ENCODE measurements at places on chromosomes 12 and 14. TPM values are rescaled to one million over a fixed set of nuclear protein-coding genes. Genes with fewer than 3 reads are reported as not detected.

Gene PLA2G1B
- not detected for total RNA-seq

Gene ETNK1
- 73.6 TPM for total RNA-seq

Gene COX8C
- total RNA-seq, result not detected

DNA sequence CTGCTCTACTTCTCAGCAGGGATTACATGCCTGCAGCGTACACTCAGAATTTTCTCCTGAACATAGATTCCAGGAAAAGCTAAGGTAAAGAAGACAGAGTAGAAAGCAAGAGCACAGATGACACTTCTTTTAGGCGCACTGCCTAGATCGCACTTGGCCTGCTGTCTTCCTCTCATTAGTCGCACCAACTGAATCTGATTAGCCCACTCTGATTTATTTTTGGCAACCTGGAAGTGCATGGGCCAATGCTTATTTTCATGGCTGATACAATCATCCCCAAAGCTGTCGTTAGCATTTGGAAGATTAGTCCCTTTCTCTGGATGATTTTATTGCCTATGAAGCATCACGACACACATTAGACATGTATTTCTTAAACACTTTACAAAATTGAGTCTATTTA, 152.5 kb downstream of the PTPRO start:
- DNase-seq, result no peak

DNA sequence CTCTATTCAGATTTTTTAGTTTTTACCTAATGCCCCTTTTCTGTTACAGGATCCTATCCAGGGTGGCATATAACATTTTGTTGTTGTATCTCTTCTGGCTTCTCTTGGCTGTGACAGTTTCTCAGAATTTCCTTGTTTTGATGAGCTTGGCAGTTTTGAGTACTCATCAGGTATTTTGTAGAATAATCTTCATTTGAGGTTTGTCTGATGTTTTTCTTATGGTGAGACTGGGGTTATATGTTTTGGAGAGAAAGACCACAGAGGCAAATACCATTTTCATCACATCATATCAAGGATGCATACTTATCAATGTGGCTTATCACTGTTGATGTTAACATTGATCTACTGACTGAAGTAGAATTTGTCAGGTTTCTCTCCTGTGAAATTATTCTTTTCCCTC, 14.0 kb upstream of the LYZ start:
- no peak for DNase-seq

- no peak for DNase-seq
Observed at GRCh38 chr12:70918321-70918720, 2.2 kb downstream of the PTPRR start.

DNA sequence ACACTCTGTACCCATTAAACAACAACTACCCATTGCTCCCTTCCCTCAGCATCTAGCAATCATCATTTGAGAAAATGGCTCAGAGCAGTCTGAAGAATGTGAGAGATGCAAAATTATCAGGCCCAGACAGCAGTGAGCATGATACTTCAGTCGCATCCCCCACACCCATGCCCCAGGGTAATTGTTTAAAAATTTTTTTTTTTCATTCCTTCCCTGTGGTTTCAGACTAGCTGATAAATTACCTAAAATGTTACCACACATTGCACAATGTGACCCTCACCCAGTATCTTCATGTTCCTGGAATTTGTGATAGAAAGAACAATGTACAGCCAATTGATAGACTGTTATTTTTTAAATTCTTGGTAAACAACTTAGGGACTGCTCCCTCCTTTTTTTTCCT, 11.3 kb upstream of the USP15 start:
- DNase-seq, result no peak

GRCh38 chr14:68377006-68377405, 415.9 kb downstream of the ZFP36L1 start:
- no peak for DNase-seq

GRCh38 chr12:52828591-52829021, 5.5 kb downstream of the KRT79 start:
- DNase-seq, result peak; percentile 65

DNA sequence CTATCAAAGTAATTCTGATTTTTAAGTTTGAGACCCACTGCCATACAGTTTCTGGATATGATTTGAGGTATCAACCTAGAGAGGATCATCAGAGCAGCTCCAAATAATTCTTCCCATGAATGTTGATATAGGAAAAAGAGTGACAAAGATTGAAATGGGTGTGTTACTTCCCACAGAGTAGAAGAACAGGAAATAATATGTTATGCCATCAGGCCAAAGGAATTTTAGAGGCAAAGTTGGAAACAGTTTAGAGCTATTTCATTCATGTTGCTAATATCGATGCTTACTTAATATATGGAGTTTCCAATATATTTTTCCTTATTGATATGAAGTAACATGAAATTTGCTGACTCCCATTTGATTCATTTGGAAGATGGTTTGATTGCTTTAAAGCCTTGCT, 8.9 kb upstream of the MSRB3 start:
- DNase-seq, result no peak

DNA sequence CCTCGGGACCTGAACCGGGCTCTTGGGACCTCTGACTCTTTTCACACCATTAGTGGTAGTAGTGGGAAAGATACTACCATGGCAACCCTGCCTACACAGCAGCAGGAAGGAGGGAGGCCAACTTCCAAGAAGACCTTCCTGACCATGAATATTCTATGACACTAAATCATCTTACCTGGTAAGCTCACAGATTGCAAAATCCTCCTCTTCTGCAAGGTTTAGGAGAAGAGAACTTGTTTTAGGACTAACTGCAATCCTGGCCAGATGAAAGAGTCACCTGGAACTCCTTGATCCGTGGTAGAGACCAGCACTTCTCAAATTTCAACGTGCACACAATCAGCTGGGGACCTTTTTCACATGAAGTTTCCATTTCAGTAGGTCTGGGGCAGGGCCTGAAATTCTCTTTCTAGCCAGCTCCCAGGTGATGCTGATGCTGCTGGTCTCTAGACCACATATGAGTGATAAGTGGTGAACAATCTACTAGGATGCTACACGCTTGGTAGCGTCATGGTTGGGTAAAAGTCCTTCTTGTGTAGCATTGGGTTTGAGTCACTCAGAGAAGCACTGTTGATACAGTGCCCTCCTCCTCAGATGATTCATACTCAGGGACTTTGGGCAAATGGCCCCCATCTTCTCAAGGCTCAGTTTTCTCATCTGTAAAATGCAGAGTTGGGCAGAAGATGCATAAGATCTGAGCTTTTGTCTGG, 35.6 kb upstream of the FICD start:
- no peak for DNase-seq

- DNase-seq, result no peak
Observed at GRCh38 chr14:44370727-44371126, 136.4 kb downstream of the FSCB start.

Measured in SK-MEL-5 (cell line).